ENCODE measurements at places on chromosomes 6 and 20.
A peak's percentile ranks its signal among the peaks of the same experiment; 100 is the strongest.

GRCh38 chr20:15005300-15005986 lies 668.0 kb upstream of the FLRT3 start:
- DNase-seq: no peak

DNA sequence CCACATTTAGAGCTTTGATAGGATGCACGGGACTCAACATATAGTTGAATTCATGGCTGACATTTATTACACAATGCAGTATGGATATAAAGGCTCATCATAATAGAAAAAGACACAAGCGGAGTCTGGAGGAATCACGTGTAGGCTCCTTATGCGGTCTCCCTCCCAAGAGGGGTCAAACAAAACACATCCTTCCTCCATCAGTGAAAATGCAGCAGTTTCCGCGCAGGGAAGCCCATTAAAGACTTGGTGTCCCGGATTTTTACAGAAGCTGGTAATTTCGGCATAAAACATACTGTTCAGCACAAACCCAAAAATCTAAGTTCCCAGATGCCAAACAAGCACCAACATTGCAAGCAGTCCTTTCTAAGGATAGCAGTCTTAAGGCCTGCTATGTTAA lies 1.1 kb downstream of the USP45 start:
- no peak for DNase-seq

- DNase-seq: no peak
Observed at GRCh38 chr6:42530296-42530695, 33.5 kb upstream of the UBR2 start.

DNA sequence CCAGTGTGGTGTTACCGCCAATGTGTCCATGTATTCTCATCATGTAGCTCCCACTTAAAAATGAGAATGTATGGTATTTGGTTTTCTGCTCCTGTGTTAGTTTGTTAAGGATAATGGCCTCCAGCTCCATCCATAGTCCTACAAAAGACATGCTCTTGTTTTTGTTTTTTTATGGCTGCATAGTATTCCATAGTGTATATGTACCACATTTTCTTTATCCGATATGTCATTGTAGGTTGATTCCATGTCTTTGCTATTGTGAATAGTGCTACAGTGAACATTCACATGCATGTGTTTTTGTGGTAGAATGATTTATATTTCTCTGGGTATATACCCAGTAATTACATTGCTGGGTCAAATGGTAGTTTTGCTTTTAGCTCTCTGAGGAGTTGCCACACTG lies 207.2 kb downstream of the CDKAL1 start:
- DNase-seq: no peak

DNA sequence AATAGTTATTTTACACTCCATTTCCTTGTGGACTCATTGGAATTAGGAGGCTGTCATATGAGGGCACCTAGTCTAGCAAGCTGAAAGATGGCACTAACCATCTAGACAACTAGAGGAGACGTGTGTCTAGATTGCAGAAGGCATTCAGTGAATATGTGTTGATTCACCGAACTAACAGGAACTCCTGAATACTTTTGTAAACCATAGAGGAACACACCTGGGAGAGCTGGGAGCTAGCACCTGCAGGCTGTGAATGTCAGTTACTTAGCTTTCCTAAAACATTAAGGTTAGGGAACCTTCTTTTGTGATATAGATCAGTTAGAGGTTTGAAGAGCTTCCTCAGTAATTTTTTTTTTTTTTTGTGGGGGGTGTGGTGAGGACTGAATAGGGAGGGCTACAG lies 7.7 kb downstream of the OPN5 start:
- no peak for DNase-seq

- no peak for DNase-seq
Observed at GRCh38 chr6:51213811-51214210, 395.1 kb downstream of the TFAP2B start.

DNA sequence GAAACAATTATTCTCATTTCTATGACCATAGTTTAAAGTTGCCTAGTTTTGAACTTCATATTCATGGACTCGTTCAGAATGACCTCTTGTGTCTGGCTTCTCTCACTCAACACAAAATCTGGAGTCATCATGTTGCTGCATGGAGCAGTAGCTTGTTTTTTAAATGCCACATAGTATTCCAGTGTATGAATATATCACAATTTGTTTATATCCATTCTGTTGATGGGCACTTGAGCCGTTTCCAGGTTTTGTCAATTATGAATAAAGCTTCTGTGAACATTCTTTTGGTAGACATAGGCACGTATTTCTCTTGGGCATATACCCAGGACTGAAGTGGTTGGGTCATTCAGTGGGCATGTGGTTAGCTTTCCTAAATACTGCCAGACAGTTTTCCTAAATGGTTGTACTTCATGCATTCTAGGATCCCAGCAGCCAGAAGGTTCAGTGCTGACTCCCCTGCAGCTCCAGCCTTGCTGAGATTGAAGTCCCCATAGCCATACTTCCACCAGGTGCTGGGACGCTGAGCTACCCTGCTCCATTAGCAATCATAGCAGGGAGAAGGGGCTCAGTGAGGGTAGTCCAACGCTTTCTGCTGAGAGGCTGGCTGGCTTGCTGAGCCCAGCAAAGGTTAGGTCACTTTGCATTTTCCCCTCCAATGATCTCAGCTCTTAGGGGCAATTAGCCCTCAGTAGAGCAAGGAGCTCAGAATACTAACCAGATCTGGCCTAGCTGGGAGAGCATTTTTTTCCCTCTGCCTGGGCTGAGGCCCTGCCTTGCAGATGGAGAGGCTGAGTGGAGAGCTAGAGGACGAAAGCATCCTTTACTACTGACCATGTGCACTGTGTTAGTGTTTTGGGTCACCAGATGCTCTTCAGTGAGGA lies 35.7 kb upstream of the CTNNBL1 start:
- DNase-seq: no peak

GRCh38 chr6:87700397-87701343 lies 1.4 kb downstream of the AKIRIN2 start:
- DNase-seq: no peak

- DNase-seq: no peak
Observed at GRCh38 chr6:24429146-24429545, 26.4 kb downstream of the MRS2 start.

- DNase-seq: no peak
Observed at GRCh38 chr6:36229223-36229622, 32.7 kb downstream of the BRPF3 start.

DNA sequence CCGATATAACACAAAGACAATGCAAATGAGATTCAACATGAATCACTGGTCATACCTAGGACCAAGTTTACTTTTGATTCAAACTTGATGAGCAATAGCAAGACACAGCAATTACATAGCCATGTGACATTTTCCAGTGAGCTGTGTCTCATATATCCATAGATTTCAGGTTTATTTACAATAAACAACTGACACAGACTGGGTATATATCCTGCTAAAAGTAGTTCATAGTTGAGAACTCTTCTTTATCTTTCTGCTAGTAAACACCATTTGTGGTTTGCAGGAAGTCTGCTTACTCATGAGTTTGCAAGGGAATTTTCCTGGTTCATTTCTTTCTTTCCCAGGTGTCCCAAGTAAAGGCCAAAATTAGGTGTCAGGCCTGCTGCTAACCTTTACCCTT lies 343.4 kb downstream of the KIF16B start:
- DNase-seq: no peak

GRCh38 chr6:13813621-13814175 lies 659 bp downstream of the MCUR1 start:
- peak; percentile 62 for DNase-seq

DNA sequence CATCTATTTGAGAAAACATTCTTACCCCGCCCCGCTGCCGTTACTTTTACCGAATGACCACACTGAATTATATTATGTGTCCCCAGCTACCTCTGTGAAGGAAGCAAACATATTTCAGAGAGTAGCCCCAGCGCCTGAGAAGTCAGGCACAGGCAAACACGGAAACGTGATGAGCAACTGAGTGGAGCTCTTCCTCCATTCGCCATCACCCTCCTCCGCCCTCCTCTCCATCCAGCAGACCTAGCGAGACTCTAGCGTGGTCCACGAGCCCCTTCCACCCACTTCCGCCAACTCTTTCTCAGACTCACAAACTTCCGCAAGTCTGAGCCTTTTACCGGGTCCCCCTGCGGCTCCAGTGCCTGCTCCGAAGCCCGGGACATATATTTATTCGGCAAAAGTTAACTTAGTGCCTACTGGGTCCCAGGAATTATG lies 582 bp downstream of the SNRPB start:
- peak; percentile 49 for DNase-seq

DNA sequence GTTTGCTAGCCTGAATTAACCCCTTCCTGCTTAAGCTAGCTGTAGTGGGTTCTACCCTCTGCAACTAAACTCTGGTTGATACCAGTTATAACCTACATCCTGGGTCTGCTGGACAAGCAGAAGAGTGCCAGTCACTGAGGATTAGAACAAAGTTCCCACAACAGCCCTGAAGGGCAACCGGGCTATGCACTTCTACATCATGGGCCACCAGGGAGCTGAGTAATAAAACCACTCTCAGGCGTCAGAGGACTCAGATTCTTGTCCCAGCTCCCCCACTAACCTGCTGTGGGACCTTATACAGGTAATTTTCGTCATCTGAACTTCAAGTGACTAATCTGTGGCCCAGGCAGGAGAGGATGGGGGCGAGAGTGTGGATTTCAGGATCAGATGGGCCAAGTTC lies 56.8 kb downstream of the EYA2 start:
- DNase-seq: no peak

All from GM12891 (cell line).